ENCODE measurements at places on chromosomes 6 and 20.

- no peak for DNase-seq
These were observed 11.3 kb downstream of the GINS1 start for GRCh38 chr20:25418776-25419175.

DNA sequence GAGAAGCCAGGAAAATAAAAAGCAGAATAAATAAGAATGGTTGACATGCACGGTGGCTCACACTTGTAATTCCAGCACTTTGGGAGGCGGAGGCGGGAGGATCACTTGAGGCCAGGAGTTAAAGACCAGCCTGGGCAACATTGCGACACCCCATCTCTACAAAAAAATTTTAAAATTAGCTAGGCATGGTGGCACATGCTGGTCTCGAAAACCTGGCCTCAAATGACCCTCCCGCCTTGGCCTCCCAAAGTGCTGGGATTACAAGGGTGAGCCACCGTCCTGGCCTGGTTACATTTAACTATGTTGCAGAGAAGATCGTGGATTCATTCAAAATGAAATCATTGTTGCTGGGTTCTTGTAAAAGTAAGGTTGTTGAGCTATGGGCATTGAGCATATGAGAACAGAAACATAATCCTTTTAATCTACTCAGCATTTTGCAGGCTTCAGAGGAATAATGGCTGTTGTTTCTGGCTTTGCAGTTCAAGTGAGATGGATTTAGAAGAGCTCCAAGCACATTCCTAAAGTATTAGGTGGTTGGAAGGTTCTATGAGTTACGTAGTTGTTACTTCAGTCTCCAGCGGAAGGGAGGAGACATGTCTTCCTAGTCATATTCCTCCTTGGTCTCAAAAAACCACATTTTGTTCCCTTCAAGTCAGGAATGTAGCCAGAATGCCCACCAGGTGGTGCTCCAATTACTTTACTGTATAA, 45.6 kb upstream of the RAB23 start:
- no peak for DNase-seq

GRCh38 chr6:161137320-161137719, 136.5 kb downstream of the AGPAT4 start:
- no peak for DNase-seq

GRCh38 chr6:85493389-85493788, 43.5 kb downstream of the NT5E start:
- DNase-seq: no peak

DNA sequence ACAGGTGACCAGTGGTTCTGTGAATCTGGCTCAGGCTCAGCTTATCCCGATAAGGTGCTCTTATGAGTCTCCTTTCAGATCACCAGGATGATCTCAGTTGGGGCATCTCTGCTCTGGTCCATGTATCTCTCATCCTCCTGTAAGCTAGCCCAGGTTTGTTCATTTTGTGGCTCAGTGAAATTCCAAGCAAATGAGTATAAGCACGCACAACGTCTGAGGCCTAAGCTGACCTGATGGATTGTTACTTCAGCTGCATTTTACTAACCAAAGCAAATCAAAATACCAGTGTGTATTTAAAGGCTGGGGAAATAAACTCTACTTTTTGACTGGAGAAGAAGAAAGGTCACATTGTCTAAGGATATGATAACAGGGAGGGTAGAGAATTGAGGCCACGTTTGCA, 551.0 kb upstream of the BTBD3 start:
- DNase-seq: no peak

GRCh38 chr6:2876210-2877056, 26.7 kb downstream of the SERPINB9 start:
- no peak for DNase-seq

GRCh38 chr6:106513808-106514582, 115.3 kb downstream of the RTN4IP1 start:
- DNase-seq: no peak
